HAP-1 (cell line): ENCODE measurements at places on chromosomes 13 and 19.

- DNase-seq = peak; percentile 100
These were observed 2.5 kb downstream of the PRR36 start for GRCh38 chr19:7871437-7872305.

GRCh38 chr13:75635101-75635827 is 866 bp upstream of the LMO7 start:
- DNase-seq = no peak

GRCh38 chr13:103067751-103068555 is 1.7 kb upstream of the SLC10A2 start:
- peak; percentile 41 for DNase-seq

GRCh38 chr13:23684647-23685046 is 114.4 kb downstream of the TNFRSF19 start:
- no peak for DNase-seq

- no peak for DNase-seq
These were observed 27.2 kb downstream of the ADPRHL1 start for GRCh38 chr13:113425941-113426590.

DNA sequence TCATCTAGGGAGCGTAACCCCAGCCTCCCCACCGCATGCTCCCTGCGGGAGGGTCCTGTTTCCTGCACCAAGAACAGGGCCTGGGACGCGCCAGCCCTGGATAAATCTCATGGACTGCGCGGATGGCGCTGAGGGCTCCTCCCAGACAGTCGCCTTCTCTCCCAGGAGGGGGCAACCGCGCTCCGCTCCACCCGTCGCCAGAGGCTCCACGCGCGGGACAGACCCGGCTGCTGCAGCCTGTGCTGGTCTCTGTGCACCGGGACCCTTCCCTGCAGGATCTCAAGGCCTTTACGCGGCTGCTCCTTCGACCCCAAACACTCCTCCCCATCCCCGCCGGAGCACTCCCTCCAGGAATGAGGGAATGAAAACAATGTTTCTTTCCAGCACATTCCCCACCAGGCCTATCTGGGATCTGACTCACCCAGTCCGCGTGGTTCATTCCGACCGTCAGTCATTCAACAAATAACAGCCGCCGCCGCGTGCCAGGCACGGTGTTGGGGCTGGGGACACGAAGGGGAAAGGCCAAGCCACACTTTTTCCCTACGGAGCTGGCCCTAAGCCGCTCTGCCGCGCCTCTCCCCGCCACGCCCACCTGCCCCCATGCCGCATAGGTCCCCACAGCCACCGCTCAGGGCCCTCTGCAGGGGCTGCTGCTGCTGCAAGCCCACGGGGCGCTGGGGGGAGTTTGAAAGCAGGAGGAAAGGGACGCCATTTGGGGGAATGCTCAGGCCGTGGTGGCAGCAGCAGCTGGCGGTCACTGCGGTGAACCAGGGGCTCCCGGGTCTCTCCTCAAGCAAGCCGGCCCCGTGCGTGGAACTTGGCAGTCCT is 6.0 kb downstream of the PNMA8B start:
- no peak for DNase-seq

- DNase-seq = no peak
These were observed 322.6 kb upstream of the PCDH20 start for GRCh38 chr13:61738236-61738750.

GRCh38 chr13:104586051-104586746 is 1520.0 kb upstream of the SLC10A2 start:
- no peak for DNase-seq

- no peak for DNase-seq
These were observed 67.6 kb downstream of the ZNF557 start for GRCh38 chr19:7137120-7137519.

DNA sequence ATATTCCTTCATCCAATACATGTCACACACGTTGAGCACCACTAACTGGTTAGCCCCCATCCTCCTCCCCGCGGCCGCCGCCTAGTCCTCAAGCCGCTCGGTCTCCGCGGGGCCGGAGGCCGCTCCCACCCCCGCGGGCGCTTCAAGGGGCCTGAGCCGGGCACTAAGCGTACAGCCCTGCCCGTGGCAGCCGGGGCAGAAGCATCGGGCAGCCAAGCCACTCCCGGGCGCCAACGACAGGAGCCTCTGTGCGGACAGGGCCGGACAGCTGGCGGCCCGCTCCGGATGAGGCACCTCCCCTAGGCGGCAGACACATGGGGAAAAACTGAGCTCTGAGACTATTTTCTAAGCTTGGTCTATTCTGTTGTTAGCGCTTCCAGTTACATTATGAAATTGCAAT is 2.8 kb upstream of the ZNF543 start:
- no peak for DNase-seq

DNA sequence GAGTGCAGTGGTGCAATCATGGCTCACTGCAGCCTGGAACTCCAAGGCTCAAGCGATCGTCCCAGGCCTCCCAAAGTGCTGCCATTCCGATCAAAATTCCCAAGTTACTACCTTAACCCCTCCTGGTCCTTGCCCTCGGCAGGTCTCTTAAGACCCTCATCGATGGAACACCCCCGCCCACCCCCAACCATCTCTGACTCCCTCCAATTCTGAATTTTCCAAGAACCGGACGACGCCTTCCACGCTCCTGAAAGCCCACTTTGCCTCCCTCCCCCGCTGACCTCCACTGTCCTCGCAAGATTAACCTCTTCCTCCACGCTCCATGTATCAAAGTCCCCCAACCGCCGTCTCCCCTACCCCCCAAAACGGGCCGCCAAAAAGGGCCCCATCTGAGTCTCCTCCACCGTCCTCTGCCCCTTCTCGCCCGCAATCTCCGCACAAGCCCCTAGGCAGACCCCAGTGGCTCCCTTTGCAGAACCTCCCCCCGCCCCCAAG is 539 bp downstream of the DAPK3 start:
- DNase-seq = no peak

DNA sequence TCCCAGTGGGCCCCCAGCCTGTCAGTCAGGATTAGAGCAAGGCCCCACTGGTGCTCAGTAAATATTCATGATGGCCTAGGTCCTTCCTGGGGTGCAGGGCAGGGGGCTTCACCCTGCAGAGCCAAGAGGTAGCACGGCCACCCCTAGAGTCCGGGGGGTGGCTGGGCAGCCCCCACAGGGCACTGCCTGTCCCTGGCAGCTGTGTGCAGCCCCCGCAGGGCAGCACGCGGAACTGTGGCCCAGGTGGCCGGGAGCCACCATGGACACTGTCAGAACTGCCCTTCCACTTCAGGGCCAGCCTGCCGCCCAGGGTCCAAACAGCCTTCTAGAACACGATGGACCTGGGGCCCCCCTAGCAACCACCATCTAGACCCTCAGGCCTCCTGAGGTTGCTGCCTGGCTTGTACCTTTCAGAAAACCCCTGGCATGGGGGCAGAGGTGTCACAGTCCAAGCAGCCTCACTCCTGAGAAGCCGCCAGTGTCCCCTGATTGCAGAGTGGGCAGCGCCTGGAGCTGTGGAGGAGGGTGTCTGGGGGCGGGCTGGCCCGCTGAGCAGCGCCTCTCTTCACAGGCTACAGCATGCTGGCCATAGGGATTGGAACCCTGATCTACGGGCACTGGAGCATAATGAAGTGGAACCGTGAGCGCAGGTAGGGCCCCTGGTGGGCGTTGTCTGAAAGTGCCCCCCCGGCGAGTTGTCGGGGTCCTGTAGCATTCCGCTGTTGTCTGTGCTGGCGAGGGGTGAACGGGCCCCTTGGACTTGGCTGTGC is 2.9 kb upstream of the YJEFN3 start:
- DNase-seq = no peak

- peak; percentile 75 for DNase-seq
These were observed 10.7 kb upstream of the PABPC3 start for GRCh38 chr13:25085125-25085742.

DNA sequence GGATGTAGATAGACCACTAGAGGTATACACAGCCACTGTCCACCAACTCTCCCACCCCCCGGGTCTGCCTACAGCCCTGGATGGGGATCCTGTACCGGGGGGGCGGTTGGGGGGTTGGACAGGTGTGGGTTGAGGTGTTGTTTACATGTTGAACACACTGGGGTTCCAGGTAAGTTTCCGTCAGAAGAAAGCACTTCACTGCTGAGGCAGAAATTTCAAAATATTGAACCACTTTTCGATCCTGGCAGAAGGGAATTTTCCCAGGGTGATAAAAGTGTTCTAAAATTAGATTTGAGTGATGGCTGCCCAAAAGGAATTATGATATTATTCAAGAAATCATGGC is 6.6 kb upstream of the CEACAM16 start:
- no peak for DNase-seq

DNA sequence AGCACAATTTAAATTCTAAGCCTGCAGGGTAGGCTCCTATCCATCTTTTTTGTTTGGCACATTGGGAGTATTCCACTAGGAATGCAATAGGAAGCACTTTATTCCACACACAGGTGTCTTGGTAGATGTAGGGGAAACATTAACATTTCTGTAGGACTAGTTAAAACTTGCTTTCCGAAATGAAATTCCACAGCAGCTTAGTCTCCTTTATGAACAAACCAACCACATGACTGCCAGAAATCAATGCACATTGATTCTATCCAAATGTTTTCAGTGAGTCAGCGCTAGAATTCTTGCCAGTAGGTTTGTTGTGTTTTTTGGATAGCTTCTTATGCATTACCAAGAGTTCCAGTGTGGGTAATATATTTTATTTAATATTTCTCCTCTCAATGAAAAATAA is 207.9 kb upstream of the CSNK1A1L start:
- DNase-seq = no peak

DNA sequence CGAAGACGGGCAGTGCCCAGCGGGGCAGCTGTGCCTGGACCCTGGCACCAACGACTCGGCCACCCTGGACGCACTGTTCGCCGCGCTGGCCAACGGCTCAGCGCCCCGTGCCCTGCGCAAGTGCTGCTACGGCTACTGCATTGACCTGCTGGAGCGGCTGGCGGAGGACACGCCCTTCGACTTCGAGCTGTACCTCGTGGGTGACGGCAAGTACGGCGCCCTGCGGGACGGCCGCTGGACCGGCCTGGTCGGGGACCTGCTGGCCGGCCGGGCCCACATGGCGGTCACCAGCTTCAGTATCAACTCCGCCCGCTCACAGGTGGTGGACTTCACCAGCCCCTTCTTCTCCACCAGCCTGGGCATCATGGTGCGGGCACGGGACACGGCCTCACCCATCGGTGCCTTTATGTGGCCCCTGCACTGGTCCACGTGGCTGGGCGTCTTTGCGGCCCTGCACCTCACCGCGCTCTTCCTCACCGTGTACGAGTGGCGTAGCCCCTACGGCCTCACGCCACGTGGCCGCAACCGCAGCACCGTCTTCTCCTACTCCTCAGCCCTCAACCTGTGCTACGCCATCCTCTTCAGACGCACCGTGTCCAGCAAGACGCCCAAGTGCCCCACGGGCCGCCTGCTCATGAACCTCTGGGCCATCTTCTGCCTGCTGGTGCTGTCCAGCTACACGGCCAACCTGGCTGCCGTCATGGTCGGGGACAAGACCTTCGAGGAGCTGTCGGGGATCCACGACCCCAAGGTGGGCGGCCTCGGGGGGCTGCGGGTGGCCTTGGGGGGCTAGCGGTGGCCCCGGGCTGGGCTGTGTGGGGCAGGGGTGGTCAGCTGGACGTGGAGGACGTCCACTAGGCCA is 4.8 kb downstream of the GRIN3B start:
- no peak for DNase-seq

DNA sequence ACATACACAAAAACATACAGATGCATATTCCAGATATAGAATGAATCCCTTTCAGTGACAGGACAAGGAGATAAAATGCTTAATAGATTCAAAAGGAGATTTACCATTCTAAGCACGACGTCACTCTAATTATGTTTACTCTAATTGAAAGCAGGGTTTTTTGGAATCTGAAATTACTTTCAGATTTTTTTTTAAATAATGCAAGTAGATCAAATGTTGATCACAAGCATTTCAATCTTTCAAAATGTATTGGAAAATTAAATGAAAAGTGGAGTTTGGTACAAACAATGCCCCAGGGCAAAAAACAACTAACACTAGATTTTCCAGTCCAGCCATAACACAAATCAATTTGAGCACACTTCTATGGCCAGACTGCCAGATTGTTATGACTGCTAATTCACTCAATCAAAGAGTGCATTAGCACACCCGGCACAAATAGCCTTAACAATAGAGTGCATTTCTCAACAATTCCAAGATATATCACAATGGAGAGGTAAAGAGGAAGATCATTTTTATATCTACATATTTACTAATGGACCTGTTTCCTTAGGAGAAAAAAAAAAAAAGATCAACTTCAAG is 4.3 kb upstream of the DACH1 start:
- no peak for DNase-seq

- no peak for DNase-seq
These were observed 6.3 kb downstream of the PNKP start for GRCh38 chr19:49861107-49861506.

GRCh38 chr13:105139048-105139379 is 1396.4 kb downstream of the EFNB2 start:
- DNase-seq = no peak

GRCh38 chr19:12075538-12076139 is 11.1 kb downstream of the ZNF844 start:
- no peak for DNase-seq

DNA sequence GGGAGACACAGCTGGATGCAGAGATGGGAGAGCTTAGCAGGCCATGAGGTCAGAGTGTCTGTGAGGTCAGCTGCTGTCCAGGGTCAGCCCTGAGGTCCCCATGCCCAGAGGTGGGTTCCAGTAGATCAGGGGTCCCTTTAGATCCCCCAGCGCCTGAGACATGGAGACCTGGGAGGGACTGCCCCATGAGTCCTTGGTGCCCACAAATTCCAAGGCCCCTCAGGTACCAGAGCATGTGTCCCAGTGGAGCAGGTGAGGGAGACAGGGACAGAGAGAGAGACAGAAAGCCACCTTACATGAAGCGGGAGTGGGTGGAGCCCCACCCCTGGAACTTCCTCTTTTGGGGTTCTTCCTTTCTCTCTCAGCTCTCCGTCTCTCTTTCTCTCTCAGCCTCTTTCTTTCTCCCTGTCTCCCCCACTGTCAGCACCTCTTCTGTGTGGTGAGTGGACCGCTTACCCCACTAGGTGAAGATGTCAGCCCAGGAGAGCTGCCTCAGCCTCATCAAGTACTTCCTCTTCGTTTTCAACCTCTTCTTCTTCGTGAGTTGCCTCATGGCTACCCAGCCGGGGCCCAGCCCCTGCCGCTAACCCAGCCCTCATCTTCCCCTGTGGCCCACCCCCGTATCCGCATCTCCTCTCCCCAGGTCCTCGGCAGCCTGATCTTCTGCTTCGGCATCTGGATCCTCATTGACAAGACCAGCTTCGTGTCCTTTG is at the start of gene CD37:
CD37 (plus strand) TSS at position 336 of the 713 bp plus-strand sequence; CDS start at position 471, 135 bp downstream.
- DNase-seq = no peak

GRCh38 chr13:109628251-109628699 is 158.1 kb downstream of the IRS2 start:
- DNase-seq = no peak
